Stimulated activated naive B cell treated with anti-CD40 and anti-IgM and Interleukin-4, amounts not matched to agents 10 μg/mL and 1 μg/mL and 100 μg/mL, for 72 hours (primary cell): ENCODE measurements at places on chromosomes 4 and X.
A peak's percentile ranks its signal among the peaks of the same experiment; 100 is the strongest.

DNA sequence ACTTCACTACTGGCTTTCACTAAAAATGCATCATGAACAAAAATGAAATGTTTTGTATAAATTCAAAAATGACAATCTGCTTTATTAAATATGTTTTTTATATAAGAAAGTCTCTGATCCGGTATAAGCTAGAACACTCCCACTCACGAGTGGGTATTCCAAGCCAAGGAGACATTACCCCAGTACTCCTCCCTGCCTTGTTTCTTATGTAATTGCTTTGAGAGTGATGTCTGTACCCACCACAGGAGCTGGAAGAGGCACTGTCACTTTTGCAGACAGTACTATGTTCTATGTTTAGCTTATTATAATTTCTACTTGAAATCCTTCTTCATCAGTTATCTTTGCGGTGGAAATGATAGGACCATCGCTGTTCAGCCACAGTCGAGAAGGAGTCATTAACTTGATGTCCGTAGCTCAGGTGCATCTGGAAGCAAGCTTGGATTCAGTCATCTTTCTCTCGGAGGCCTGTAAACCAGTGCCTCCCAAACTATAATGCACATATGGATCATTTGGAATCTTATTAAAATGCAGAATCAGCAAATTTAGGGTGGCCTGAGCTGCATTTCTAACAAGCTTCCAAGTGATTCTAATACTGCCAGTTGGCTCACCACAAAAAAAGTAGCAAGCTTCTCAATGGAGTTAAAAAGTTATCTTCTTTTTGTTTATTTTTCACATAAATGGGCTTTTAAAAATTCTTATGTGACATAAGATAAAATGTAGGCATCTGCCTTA lies 396.4 kb downstream of the GRIA2 start:
- no peak overlapping the region for H3K27ac ChIP-seq
- no peaks in the 10 kb centered on the region for H3K4me1 ChIP-seq
- DNase-seq: no peak
- no peak overlapping the region for H3K4me3 ChIP-seq

- H3K36me3 ChIP-seq: no peaks in the 10 kb centered on the region
- H3K4me1 ChIP-seq: peaks cover 3% of the 10 kb centered on the region
- no peak overlapping the region for H3K27ac ChIP-seq
- H3K4me3 ChIP-seq: no peak overlapping the region
- no peak for DNase-seq
These were observed 72.0 kb downstream of the TSPAN5 start for GRCh38 chr4:98586291-98586961.

GRCh38 chr4:163554870-163555465 lies 60.5 kb downstream of the TMA16 start:
- H3K4me3 ChIP-seq: no peak overlapping the region
- no peak for DNase-seq
- peak overlapping the region; percentile 22 for H3K27ac ChIP-seq
- H3K27me3 ChIP-seq: no peaks in the 10 kb centered on the region
- H3K36me3 ChIP-seq: no peaks in the 10 kb centered on the region

DNA sequence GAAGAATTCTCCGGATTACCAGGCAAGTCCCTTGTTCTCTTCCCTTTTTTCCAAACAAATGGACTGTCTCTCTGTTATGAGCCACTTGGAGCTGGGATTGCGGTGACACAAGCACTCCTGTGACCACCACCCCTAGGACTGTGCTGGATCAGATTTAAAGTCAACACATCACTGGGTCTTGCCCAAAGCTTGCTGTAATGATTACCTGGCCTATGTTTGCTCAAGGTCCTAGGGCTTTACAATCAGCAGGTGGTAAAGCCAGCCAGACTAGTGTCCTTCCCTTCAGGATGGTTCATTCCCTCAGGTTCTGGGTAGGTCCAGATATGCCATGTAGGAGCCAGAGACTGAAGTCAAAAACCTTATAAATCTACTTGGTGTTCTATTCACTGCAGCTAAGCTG lies 144.7 kb downstream of the COX18 start:
- no peak overlapping the region for H3K4me3 ChIP-seq
- DNase-seq: no peak
- H3K36me3 ChIP-seq: no peaks in the 10 kb centered on the region
- no peak overlapping the region for H3K27ac ChIP-seq

DNA sequence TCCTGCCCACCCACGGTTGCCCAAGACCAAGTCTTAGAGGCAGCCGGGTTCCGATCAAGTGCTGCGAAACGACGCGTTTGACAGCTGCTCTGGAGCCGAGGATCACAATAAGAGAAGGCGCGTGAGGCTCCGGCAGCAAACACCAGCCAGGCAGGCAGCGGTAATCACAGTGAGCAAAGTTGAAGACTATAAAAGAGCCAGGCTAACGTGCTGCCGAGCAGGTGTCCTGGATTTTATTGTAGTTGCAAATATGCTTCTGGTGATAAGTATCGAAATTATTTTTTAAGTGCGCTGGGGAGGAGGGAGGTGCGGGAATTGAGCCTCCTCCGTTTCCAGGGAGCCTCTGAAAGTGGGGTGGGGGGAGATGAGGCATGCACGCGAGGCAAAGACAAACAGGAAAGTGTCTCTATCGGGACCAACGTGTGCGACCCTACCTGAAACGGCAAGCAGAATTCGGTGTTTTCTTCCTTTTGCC lies 590 bp downstream of the GABRA2 start:
- H3K27me3 ChIP-seq: peaks cover 31% of the 10 kb centered on the region
- peak overlapping the region; percentile 46 for H3K4me3 ChIP-seq

GRCh38 chr4:183249854-183250253 lies 70.2 kb downstream of the CLDN22 start:
- no peaks in the 10 kb centered on the region for H3K27me3 ChIP-seq
- no peak for DNase-seq
- no peak overlapping the region for H3K4me3 ChIP-seq

GRCh38 chr4:43837171-43837570 lies 611.4 kb downstream of the KCTD8 start:
- no peak for DNase-seq
- H3K4me3 ChIP-seq: no peak overlapping the region
- H3K36me3 ChIP-seq: no peaks in the 10 kb centered on the region
- H3K27me3 ChIP-seq: no peaks in the 10 kb centered on the region
- no peaks in the 10 kb centered on the region for H3K4me1 ChIP-seq

DNA sequence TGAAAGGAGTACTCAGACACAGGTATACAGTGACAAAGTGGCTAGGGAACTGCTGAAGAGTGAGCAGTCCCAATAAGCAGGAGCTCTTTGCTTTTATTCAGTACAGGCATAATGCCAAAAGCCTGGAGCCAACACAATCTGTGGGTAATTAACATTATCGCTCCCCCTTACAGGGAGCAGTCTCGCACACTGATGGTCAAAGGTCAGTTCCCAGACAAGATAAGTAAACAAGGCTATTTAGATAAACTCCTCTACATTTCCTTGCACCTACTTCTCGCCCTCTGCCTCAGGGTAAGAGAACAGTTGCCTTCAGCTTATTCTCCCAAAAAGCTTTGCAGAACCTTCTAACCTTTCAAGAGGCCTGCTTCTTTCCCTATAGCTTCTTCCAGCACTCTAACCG lies 73.9 kb upstream of the TAF9B start:
- no peak for DNase-seq
- no peak overlapping the region for H3K4me3 ChIP-seq
- no peak overlapping the region for H3K27ac ChIP-seq
- H3K27me3 ChIP-seq: no peaks in the 10 kb centered on the region

DNA sequence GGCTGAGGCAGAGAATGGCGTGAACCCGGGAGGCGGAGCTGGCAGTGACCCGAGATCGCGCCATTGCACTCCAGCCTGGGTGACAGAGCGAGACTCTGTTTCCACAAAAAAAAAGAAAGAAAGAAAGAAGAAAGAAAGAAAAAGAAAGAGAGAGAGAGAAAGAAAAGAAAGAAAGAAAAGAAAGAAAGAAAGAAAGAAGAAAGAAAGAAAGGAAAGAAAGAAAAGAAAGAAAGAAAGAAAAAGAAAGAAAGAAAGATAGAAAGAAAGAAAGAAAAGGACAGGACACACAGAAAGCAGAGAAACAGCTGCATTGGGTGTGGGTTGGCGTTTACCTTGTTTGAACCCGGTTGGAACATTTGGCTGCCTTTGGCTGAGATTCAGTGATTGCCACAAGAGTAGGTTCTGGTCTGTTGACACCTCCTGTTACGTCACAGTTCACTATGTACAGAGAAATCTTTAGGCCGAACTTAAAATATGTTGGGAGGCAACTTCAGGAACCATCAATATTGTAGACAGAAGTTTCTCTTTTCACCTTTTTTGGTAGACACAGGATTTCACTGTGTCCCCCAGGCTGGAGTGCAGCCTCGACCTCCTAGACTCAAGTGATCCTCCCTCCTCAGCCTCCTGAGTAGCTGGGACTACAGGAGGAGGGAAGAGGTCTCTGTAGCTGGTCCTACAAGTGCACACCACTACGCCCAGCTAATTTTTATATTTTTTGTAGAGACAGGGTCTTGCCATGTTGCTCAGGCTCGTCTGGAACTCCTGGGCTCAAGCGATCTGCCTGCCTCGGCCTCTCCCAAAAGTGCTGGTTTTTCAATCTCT lies 16.3 kb upstream of the PLCXD1 start:
- no peak for DNase-seq
- no peaks in the 10 kb centered on the region for H3K4me1 ChIP-seq
- H3K4me3 ChIP-seq: no peak overlapping the region

- H3K36me3 ChIP-seq: no peaks in the 10 kb centered on the region
- H3K4me1 ChIP-seq: peaks cover 20% of the 10 kb centered on the region
- H3K27ac ChIP-seq: no peak overlapping the region
- H3K27me3 ChIP-seq: no peaks in the 10 kb centered on the region
- DNase-seq: peak; percentile 16
These were observed 108.4 kb upstream of the ATXN3L start for GRCh38 chrX:13428053-13428786.

DNA sequence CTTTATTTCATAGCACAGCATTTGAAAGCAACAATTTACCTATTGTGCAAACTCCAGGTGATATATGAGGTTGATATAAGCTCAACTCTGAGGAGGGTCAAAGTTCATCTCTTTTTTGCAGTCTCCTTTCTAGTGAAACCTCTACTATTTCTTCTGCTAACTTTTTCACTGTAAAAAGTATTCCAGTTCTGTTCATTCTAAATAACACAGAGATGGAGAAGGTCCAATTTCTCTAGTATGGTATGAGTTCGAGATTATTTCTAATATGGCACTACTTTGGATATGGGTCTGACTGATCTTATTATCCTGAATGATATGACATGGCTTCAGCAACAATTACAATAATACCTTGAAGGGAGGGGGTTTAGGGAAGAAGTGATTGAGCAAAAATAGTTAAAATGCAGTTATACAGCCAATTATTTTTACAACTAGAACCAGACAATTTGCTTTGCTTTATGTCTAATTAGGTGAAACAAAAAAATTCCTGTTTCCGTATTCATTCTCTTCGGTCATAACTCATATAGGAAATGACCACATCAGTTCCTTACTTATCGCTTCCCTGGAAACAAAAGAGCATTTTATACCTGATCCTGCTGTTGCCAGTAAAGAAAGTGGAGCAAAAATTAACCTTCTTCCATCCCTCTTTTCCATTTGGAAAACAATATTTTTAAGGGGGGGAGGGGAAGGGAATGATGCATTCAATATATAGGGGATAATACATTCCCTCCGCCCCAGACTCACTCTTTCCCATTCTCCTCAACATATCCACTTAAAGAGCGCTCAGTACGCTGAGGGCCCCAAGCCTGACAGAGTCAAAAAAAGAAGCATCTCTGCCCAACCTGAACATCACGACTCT lies 1.0 kb downstream of the TBC1D9 start:
- H3K4me3 ChIP-seq: peak overlapping the region; percentile 93
- no peak for DNase-seq

GRCh38 chrX:151790481-151791160 lies 56.1 kb downstream of the CNGA2 start:
- H3K4me3 ChIP-seq: no peak overlapping the region
- H3K27me3 ChIP-seq: no peaks in the 10 kb centered on the region
- H3K4me1 ChIP-seq: no peaks in the 10 kb centered on the region
- H3K36me3 ChIP-seq: no peaks in the 10 kb centered on the region

DNA sequence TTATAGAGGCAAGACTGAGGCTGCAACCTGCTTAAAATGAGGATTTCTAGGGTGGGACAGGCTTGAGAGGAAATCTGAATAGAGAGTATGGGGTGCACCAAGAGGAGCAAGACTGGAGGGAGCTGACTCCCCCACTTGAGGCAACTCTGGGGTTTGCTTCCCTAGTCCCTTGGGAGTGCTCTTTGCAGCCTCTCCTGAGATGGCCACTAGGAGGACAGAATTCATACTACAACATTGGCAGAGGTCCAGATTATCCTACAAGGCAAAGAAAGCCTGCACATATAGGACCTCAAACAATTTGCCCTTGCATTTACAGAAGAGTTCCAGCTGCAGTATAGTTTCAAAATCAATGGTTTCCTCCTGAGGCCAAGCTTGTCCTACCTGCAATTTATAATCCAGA lies 830.9 kb downstream of the TECRL start:
- no peaks in the 10 kb centered on the region for H3K36me3 ChIP-seq
- no peak overlapping the region for H3K4me3 ChIP-seq
- DNase-seq: no peak
- H3K27ac ChIP-seq: no peak overlapping the region
- H3K4me1 ChIP-seq: no peaks in the 10 kb centered on the region
- no peaks in the 10 kb centered on the region for H3K27me3 ChIP-seq

GRCh38 chr4:129131343-129131742 lies 35.4 kb downstream of the C4orf33 start:
- H3K27ac ChIP-seq: no peak overlapping the region
- H3K4me3 ChIP-seq: no peak overlapping the region
- DNase-seq: no peak
- peaks cover 3% of the 10 kb centered on the region for H3K36me3 ChIP-seq
- H3K27me3 ChIP-seq: no peaks in the 10 kb centered on the region

- peaks cover 8% of the 10 kb centered on the region for H3K36me3 ChIP-seq
- H3K4me3 ChIP-seq: no peak overlapping the region
- DNase-seq: no peak
- H3K27ac ChIP-seq: no peak overlapping the region
These were observed 10.9 kb upstream of the MAN2B2 start for GRCh38 chr4:6563935-6564645.

GRCh38 chr4:7803992-7804755 lies 135.5 kb downstream of the AFAP1 start:
- peaks cover 6% of the 10 kb centered on the region for H3K4me1 ChIP-seq
- no peak overlapping the region for H3K4me3 ChIP-seq
- H3K27me3 ChIP-seq: peaks cover 47% of the 10 kb centered on the region
- no peaks in the 10 kb centered on the region for H3K36me3 ChIP-seq

- peaks cover 3% of the 10 kb centered on the region for H3K4me1 ChIP-seq
- no peak for DNase-seq
- H3K27me3 ChIP-seq: peaks cover 8% of the 10 kb centered on the region
- no peak overlapping the region for H3K27ac ChIP-seq
These were observed 278.2 kb upstream of the GATB start for GRCh38 chr4:152039023-152039481.

DNA sequence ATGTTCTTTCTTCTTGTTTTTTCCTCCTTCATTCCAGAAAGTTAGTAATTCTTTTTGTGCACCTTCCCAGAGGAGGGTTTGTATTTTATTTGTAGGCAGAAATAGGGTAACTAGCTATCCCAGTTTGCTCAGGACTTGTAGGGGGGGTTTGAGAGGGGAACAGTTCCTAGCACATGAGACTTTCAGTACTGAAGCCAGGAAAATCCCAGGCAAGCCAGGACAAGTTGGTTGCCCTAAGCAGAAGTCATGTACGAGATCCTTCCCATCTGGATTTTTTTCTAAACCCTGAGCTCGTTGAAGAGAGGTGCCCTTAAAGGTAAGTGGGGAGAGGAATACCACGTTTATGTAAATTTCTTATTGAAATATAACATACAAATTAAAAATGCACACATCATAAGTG lies 15.6 kb upstream of the TAB3 start:
- no peak for DNase-seq
- no peak overlapping the region for H3K4me3 ChIP-seq
- peaks cover 4% of the 10 kb centered on the region for H3K27me3 ChIP-seq

GRCh38 chr4:36414248-36414647 lies 132.8 kb downstream of the DTHD1 start:
- peaks cover 32% of the 10 kb centered on the region for H3K27me3 ChIP-seq
- no peak overlapping the region for H3K4me3 ChIP-seq
- H3K36me3 ChIP-seq: no peaks in the 10 kb centered on the region
